ENCODE measurements at places on chromosomes 3 and 15.

DNA sequence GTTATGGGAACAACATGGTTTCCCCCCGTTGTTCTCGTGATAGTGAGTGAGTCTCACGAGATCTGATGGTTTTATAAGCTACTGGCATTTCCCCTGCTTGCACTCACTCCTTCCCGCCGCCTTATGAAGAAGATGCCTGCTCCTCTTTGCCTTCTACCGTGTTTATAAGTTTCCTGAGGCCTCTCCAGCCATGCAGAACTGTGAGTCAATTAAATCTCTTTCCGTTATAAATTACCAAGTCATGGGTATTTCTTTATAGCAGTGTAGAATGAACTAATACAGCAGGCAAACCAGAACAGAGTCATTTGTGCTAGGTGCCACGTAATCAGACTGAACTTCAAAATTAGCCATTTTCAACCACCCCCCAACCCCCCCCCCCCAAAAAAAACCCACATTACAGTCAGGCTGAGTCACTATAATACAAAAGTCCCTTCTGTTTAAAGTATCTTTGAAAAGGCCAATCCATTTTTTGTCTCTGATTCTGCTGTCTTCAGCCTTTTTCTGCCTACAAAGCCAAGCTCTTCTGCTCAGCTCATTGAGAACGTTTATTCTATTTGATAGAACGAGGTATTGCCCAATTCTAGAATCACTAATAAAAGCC, 4.1 kb downstream of the OR4F6 start:
- no peak for DNase-seq

GRCh38 chr3:54120657-54121413, 1.5 kb upstream of the CACNA2D3 start:
- DNase-seq, result no peak

- no peak for DNase-seq
These were observed 25.6 kb downstream of the COL8A1 start for GRCh38 chr3:99663977-99664376.

GRCh38 chr15:74235962-74236361, at the start of gene CCDC33:
CCDC33 (plus strand) TSS chr15:74236326; CDS start chr15:74236720, 394 bp downstream.
- peak; percentile 91 for DNase-seq

DNA sequence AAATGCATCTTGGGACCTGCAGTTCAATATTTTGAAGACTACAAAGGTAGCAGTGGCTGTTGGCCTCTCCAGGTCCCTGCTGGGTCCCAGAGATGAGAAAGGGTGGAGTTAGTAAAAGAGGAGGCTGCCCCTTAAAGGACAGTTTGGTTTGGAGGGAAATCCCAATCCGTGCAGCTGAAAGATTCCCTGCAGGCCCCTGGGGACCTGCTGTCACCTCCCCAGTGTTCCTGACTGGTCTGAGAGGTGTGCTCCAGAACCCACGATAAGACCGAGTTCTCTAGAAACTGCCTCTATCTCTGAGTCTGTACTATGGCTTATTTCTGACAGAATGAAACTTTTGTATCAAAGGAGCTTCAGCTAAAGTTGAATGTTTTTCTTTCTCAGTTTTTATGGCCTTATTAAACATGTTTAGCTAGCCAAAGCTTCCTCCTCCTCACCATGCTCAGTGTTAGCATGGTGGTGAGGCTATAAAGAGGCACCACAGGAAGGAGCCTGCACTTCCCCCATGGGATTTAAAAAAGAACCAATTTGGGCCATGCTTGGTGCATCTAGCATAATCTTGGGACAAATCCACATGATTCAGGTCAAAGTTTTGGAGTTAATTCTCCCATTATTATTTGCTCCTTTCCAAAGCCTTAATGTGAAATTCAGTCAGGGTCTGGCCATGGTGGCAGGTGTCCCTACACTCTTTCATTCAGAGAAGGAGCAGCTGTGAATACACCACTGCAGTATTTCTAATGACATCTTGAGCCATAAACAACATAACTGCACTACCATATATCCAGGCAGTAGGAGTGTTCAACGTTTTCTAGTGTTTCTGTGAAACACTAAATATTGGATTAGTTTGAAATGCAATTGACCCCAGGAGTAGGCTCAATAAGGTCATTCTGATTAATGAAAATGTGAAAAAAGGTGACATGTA, 74.4 kb downstream of the ATP1B3 start:
- DNase-seq, result no peak

GRCh38 chr3:37554364-37554763, 307.3 kb upstream of the CTDSPL start:
- no peak for DNase-seq

- no peak for DNase-seq
These were observed 4.1 kb downstream of the CORO2B start for GRCh38 chr15:68582864-68583263.

DNA sequence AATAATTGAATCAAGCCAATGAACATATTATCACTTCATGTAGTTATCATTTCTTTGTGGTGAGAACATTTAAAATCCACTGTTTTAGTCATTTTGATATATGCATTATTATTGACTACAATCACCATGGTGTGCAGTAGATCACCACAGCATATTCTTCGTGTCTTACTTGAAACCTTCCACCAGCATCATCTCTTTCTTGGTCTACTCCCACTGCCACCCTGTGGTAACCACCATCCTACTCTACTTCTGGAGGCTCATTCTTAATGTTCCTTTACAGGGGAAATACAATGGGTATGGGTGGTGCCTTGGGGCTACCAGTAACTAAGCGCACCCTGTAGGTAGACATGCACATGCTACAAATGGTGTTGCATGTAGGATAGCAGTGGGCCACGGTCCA, 25.4 kb downstream of the PXK start:
- no peak for DNase-seq

- DNase-seq, result no peak
These were observed 144.6 kb upstream of the IL12A start for GRCh38 chr3:159843840-159844730.

- DNase-seq, result no peak
These were observed 71.2 kb downstream of the ITGA11 start for GRCh38 chr15:68360721-68361120.

DNA sequence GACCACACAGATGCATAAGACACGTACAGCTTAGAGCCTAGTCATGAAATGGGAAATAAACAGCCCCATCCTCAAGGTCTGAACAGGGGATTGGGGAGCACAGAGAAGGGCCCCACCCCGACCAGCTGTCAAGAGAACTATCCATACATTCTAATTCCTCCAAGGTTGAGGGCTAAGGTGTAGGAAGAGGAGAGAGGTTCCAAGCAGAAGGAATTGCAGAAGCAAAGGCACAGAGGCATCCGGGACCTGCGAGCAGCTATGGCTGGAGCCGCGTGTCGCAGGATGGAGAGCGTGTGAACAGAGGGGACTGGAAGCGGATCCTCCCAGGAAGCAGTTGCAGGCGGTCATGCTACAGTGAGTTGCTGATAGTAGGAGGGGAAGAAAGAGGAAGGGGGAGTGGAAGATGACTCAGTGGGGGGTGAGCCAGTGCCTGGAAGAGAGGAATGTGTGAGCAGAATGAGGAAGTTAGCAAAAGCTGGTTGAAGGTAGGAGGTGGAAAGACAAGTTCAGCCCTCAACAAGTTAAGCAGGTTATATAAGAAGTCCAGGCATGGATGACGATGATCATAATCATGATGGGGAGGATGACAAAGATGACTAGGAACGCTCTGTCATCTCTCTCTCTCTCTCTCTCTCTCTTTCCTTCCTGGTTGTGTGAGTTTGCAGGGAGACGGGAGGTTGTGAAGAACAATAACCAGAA, 89.7 kb downstream of the LIPC start:
- DNase-seq, result no peak

GRCh38 chr3:124660599-124660998, 69.7 kb upstream of the UMPS start:
- DNase-seq, result no peak

DNA sequence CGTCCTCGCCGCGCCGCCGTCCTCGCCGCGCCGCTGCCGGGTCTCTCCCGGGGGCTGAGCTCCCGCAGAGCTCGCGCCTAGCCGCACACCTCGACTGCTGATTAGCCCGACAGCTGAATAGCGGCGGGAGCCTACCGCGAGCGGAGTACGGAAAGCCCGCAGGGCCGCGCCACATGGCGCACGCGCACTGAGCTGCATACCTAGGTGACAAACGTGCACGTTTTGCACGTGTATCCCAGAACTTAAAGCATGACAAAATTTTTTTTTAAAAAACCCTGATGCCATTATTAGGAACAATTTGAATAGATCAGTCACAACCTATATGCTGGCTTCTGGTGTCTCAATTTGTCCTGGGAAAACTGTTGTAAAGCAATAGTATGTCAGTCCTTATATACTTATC, at the start of gene GOLGA8A:
Gene GOLGA8A, minus strand, starts transcription at position 122 of the 400 bp plus-strand sequence. CDS start 48,117 bp downstream, outside the sequence.
- DNase-seq, result no peak

- DNase-seq, result no peak
These were observed 3.2 kb upstream of the ILDR1 start for GRCh38 chr3:122025296-122025695.

- no peak for DNase-seq
These were observed 498 bp downstream of the PDE12 start for GRCh38 chr3:57556459-57557084.

- DNase-seq, result no peak
These were observed 65.6 kb downstream of the NIPA2 start for GRCh38 chr15:22903961-22904534.

DNA sequence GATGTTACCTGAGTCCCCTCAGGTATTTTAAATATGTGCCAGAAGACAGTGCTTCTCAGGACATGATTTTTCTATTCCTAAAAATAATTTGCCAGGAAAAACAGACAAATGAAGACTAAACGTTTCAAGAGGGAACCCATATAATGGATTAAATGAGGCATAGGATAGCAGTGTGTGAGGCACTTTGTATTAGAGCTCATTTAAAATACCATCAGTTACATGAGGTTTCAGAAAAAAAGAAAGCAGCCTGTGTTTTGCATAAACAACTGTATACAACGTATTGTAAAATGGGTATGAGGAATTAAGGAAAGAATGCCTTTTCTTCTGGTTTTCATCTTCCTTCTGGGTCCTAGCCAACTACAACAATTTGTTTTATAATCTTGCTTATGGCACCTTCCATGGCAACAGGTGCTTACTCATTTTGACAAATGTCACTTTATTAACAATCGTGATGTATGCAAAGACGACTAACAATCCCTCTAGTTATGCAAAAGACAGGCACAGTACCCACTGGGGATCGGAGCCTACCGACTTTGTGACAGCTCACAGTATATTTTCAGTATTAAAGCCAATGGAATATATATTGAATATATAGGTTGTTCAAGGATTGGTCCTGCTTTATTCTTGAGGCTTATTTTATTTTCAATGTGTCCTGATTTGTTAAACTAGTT, 231.6 kb upstream of the ZNF717 start:
- DNase-seq, result no peak

GRCh38 chr3:188571531-188572095, 417.7 kb downstream of the LPP start:
- DNase-seq, result no peak

DNA sequence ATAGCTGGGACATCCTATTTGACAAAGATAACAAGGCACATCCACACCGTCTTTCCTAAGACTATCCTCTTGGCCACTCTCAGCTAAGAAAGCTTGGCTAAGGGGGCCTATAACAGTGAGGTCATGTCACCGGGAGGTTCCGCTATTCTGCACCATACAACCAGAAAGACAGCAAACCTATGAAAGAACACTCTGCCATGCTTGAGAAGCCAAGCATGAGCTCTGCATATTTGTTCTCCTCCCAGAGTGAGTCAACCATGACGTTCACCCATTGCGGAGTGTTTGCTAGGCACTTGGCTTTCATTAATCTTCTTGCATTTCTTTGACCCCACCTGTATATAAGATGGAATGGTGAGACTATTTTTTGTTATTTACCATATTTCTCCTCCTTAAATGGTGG, 141.2 kb downstream of the GMNC start:
- peak; percentile 91 for DNase-seq

- DNase-seq, result no peak
These were observed 329.1 kb downstream of the FOXP1 start for GRCh38 chr3:71254281-71255057.

GRCh38 chr3:182886497-182886896, 93.2 kb downstream of the ATP11B start:
- DNase-seq, result no peak

DNA sequence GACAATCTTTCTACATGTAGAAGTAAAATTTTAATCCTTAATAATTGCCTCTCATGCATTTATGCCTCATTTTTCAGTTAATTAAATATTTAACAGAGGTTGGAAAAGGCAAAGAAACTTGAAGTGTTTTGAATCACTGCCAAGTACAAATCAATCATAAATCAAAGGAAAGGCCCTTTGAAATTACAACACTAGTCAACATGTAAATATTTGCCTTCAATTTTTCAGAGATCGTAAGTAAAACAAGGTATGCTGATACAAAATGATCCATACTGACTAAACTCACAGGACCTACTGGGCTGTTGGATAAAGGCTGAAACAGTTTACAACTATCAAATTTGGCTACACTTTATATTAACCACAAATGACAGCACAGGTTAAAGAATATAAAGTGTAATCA, 33.9 kb downstream of the ZBBX start:
- no peak for DNase-seq

DNA sequence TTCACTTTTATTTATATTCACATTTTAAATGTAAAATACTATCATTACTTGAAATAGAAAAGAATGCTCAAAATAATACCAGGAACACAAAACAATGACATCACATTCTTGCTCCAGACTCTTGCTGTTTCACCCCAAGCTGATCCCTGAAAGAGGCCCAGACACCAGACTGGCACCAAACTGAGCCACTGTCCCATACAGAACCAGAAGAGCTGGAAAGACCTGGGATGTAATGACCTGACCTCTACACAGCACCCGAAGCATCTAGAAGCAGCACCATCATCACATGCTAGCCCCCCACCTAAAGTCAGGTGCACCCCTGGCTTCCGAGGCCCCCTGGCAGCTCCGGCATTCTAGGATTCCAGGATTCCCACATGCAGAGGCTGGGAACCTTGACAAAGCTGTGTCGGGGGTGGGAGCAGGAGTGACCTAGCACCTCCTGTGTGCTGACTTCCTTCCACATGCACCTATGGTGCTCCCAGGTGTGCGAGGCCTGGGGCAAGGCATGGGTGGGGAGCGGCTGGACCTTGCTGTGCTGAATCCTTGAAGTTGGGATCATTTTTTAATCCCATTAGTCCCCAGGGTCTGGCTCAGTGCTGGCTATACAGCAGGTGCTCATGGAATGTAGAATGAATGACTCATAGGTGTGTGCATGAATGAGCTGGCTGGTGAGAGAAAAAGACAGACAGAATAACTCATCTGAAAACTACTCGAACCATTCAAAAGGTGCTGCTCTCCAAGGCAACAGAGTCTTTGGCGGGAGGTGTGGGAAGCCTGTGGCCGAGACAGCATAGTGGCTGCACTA, 144.7 kb upstream of the IQSEC1 start:
- DNase-seq, result no peak

- no peak for DNase-seq
These were observed 33.5 kb downstream of the SNRK start for GRCh38 chr3:43319794-43320193.

GRCh38 chr3:124570232-124570631, 160.0 kb upstream of the UMPS start:
- DNase-seq, result no peak

- DNase-seq, result no peak
These were observed 17.2 kb downstream of the TUBGCP5 start for GRCh38 chr15:23022156-23022555.

GRCh38 chr3:169072494-169072893, 591.0 kb downstream of the MECOM start:
- DNase-seq, result no peak

GRCh38 chr3:37443363-37444035, 269.1 kb upstream of the LRRFIP2 start:
- DNase-seq, result no peak

- DNase-seq, result no peak
These were observed 194.6 kb downstream of the THRB start for GRCh38 chr3:24299806-24300626.

Data from NCI-H187 treated with DMSO at 0.1 percent for 48 hours (cell line).